ENCODE measurements at places on chromosomes 4 and X.
A peak's percentile ranks its signal among the peaks of the same experiment; 100 is the strongest.

DNA sequence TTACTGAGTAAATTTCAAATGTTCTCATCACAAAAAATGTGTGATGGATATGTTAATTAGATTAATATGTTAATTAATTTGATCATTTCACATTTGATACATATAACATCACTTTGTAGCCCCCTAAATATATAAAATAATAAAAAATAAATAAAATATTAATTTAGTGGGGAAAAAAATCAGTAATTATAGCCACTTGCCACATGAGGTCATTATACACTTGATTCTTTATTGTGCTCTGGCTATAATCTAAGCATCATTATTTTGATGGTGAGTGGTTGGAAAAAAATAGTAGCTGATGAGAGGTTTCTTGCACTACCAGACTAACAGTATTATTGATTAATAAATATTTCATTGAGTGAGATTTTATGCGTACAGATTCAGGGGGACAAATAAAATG lies 57.4 kb downstream of the DCK start:
- H3K4me1 ChIP-seq = no peaks in the 10 kb centered on the region
- no peaks in the 10 kb centered on the region for H3K36me3 ChIP-seq
- no peak overlapping the region for H3K4me3 ChIP-seq
- no peak overlapping the region for H3K27ac ChIP-seq

DNA sequence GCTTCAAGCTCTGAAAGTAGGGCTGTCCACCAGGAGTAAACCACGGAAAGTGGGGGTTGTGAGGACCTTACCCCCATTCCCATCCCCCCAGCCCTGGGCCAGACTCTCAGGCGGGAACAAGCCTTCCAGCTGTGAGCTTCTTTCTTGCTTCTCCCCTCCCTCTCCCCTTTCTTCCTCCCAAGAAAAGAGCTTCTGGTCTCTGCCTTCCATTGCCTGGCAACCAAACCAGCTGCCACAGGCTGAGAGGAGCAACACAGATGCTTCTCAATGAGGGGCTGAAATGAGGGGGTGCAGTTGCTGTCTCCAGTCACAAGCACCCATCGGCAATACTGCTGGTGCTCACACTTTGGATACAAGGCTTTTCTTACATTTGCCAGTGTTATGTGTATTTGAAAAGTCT lies 72.5 kb downstream of the SLC16A2 start:
- no peak for DNase-seq
- H3K36me3 ChIP-seq = no peaks in the 10 kb centered on the region
- no peaks in the 10 kb centered on the region for H3K27me3 ChIP-seq
- H3K4me3 ChIP-seq = no peak overlapping the region
- no peaks in the 10 kb centered on the region for H3K4me1 ChIP-seq

DNA sequence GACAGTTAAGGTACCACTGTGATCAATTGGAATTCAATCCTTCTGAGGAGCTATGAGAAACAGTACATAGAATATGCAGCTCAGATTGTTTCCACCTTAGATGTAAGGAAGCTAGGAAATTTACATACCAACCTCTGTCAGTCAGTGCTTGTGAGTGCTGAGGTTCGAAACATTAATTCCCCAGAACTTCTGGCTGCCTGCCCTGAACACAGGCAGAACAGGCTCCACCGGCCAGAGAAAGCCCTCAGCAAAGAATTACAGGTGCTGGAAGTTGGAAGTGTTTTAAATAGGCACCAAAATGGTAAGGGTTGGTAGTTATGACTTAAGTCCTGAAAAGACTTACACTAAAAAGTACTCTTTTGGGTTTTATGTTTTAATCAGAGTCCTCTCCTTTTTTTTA lies 651.8 kb downstream of the C4orf33 start:
- DNase-seq = no peak
- H3K4me3 ChIP-seq = no peak overlapping the region
- H3K27me3 ChIP-seq = no peaks in the 10 kb centered on the region
- H3K27ac ChIP-seq = no peak overlapping the region
- H3K4me1 ChIP-seq = no peaks in the 10 kb centered on the region

DNA sequence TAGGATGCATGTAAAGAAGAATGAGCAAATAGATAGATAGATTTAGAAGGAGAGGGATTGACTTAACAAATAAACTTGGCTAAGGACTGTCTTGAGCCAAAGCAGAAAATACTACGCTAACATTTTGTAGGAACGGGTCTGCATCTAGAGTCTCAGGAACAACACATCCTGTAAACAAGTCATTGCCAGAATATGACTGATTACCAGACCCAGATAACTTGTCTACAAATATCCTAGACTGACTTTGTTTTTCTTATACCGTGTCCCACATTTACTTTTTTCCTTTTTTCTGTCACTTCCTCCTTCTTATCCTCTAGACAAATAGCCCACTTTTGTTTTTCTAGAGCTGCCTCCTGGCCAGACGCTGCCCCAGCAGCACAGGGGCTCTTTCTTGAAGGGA lies 393.6 kb downstream of the PDGFC start:
- H3K27ac ChIP-seq = no peak overlapping the region
- no peaks in the 10 kb centered on the region for H3K27me3 ChIP-seq
- DNase-seq = no peak
- H3K36me3 ChIP-seq = no peaks in the 10 kb centered on the region
- no peak overlapping the region for H3K4me3 ChIP-seq

- H3K27me3 ChIP-seq = no peaks in the 10 kb centered on the region
- H3K4me1 ChIP-seq = no peaks in the 10 kb centered on the region
- H3K36me3 ChIP-seq = no peaks in the 10 kb centered on the region
Observed at GRCh38 chr4:5096261-5096660, 45.0 kb downstream of the STK32B start.

- H3K27ac ChIP-seq = peak overlapping the region; percentile 74
- peak overlapping the region; percentile 42 for H3K4me3 ChIP-seq
- DNase-seq = no peak
- no peaks in the 10 kb centered on the region for H3K36me3 ChIP-seq
- no peaks in the 10 kb centered on the region for H3K27me3 ChIP-seq
Observed at GRCh38 chr4:156949373-156949814, 22.2 kb downstream of the PDGFC start.

GRCh38 chr4:104905546-104905945 lies 241.1 kb upstream of the TET2 start:
- H3K4me1 ChIP-seq = no peaks in the 10 kb centered on the region
- H3K27ac ChIP-seq = no peak overlapping the region
- H3K4me3 ChIP-seq = no peak overlapping the region
- H3K36me3 ChIP-seq = no peaks in the 10 kb centered on the region
- no peaks in the 10 kb centered on the region for H3K27me3 ChIP-seq

DNA sequence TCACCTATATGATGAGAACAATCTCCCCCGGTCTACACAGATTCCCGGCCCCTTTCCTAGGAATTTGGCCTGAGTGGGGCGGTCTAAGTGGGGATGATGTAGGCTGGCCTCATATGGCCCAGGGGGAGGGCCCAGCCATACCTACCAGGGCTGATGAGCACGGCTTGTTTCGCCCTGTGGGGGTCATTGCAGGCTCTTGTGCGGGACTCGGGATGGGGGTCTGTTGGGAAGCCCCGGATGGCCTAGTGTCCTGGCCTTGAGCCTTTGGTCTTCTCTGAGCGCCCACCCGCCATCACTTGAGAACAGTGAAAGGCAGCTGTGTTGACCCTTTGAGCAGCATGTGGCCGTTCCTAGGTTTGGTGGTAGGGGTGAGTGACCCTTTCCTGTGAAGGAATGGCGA lies 4.8 kb upstream of the CTAG2 start:
- no peaks in the 10 kb centered on the region for H3K27me3 ChIP-seq
- H3K4me1 ChIP-seq = no peaks in the 10 kb centered on the region
- no peak overlapping the region for H3K4me3 ChIP-seq
- H3K27ac ChIP-seq = no peak overlapping the region
- H3K36me3 ChIP-seq = no peaks in the 10 kb centered on the region

DNA sequence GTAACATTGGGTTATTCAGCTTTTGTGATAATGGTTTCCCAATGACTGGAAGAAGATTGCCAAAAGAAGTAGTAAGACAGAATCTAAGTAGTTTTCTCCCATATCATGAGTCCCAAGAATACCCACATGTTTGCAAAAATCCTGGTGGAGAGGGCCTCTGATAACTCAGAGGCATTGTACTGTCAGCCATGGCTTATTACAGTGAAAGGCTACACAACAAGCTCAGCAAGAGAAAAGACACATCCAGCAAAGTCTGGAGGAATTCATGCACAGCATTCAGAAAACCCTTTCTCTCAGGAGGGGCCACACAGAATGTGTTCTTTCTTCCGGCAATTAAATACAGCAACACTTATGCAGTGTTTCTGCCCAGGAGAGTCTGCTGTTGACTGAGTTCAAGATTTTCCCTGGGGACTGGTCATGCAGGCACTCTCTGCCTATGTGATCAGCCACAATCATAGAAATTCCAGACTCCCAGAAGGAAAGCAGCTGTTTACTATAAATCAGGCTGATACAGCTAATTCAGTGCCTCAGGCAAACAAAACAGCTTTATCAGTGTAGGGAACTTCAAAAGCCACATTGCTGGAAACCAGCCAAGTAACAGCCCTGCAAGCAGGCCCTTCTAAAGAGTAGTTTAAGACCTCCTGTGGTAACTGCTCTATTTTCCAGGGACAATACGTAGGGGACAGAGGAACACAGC lies 937.1 kb downstream of the CCSER1 start:
- no peaks in the 10 kb centered on the region for H3K4me1 ChIP-seq
- no peak overlapping the region for H3K4me3 ChIP-seq
- H3K36me3 ChIP-seq = no peaks in the 10 kb centered on the region
- H3K27me3 ChIP-seq = no peaks in the 10 kb centered on the region

DNA sequence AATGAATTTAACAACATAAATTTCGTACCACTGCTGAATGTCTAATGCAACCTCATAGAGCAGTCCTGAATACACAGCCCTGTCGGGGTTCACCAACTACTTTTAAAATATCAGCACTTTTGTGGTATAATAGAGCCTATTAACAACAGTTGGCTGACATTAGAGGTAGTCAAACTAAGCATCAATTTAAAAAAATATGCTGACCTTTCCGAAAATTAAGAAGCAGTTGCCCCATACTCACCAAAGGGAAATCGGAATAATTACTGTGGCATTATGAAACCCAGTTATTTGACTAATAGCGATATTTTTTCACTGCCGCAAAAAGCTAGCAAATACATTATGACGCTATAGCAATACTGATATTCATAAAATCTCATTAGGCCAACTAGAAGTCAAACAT lies 273.5 kb upstream of the PPARGC1A start:
- no peaks in the 10 kb centered on the region for H3K27me3 ChIP-seq
- no peak overlapping the region for H3K27ac ChIP-seq
- no peaks in the 10 kb centered on the region for H3K4me1 ChIP-seq
- no peaks in the 10 kb centered on the region for H3K36me3 ChIP-seq

DNA sequence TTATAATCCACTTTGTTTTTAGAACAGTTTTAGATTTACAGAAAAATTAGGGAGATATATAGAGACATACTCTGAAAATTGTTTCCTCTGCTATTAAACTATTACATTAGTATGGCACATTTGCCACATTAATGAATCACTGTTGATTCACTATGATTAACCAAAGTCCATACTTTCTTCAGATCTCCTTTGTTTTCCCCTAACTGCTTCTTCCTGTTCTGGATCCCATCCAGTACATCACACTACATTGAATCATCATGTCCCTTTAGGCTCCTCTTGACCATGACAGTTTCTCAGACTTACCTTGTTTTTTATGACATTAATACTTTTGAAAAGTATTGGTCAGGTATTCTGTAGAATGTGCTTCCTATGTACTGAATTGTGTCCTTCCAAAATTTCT lies 109.2 kb upstream of the EDNRA start:
- H3K27ac ChIP-seq = no peak overlapping the region
- no peak overlapping the region for H3K4me3 ChIP-seq
- DNase-seq = no peak
- no peaks in the 10 kb centered on the region for H3K27me3 ChIP-seq
- H3K36me3 ChIP-seq = no peaks in the 10 kb centered on the region

DNA sequence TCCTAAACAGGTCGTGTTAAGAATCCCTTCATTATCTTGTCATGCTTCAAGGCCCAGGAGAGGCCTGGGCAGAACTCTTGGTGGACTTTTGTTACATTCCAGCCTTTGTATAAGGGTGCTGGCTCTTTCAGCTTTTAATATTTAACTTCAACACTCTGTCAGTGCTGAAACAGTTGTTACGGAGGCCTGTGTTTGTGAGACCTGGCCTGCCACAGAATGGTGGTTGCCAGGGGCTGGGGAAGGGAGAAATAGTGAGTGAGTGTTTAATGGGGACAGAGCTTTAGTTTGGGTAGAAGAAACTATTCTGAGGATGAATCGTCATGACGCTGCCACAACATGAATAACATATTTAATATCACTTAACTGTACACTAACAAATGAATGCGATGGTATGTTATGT lies 1027.6 kb upstream of the PRKX start:
- no peaks in the 10 kb centered on the region for H3K36me3 ChIP-seq
- peak; percentile 41 for DNase-seq
- H3K4me1 ChIP-seq = no peaks in the 10 kb centered on the region
- H3K27ac ChIP-seq = no peak overlapping the region

DNA sequence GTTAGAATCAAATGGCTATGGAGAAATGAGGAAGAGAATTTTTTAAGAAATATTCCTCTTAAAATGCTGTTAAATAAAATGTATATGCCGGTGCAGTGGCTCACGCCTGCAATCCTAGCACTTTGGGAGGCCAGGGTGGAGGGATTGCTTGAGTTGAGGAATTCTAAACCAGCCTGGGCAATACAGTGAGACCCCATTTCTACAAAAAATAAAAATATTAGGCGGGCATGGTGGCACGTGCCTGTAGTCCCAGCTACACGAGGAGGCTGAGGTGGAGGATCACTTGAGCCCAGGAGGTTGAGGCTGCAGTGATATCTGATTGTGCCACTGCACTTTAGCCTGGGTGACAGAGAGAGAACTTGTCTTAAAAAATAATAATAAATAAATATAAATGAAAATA lies 7.9 kb upstream of the FUNDC1 start:
- no peak overlapping the region for H3K27ac ChIP-seq
- no peaks in the 10 kb centered on the region for H3K27me3 ChIP-seq
- no peaks in the 10 kb centered on the region for H3K4me1 ChIP-seq
- no peak overlapping the region for H3K4me3 ChIP-seq
- no peak for DNase-seq
- no peaks in the 10 kb centered on the region for H3K36me3 ChIP-seq

GRCh38 chr4:143742834-143743233 lies 42.4 kb upstream of the FREM3 start:
- H3K27ac ChIP-seq = no peak overlapping the region
- H3K36me3 ChIP-seq = no peaks in the 10 kb centered on the region
- no peaks in the 10 kb centered on the region for H3K27me3 ChIP-seq
- no peak for DNase-seq
- no peak overlapping the region for H3K4me3 ChIP-seq

GRCh38 chr4:152805071-152805650 lies 25.4 kb downstream of the ARFIP1 start:
- no peak for DNase-seq
- H3K4me1 ChIP-seq = no peaks in the 10 kb centered on the region
- no peak overlapping the region for H3K4me3 ChIP-seq
- H3K27ac ChIP-seq = no peak overlapping the region
- no peaks in the 10 kb centered on the region for H3K27me3 ChIP-seq
- H3K36me3 ChIP-seq = no peaks in the 10 kb centered on the region
